ENCODE measurements at places on chromosomes 2 and 18.

DNA sequence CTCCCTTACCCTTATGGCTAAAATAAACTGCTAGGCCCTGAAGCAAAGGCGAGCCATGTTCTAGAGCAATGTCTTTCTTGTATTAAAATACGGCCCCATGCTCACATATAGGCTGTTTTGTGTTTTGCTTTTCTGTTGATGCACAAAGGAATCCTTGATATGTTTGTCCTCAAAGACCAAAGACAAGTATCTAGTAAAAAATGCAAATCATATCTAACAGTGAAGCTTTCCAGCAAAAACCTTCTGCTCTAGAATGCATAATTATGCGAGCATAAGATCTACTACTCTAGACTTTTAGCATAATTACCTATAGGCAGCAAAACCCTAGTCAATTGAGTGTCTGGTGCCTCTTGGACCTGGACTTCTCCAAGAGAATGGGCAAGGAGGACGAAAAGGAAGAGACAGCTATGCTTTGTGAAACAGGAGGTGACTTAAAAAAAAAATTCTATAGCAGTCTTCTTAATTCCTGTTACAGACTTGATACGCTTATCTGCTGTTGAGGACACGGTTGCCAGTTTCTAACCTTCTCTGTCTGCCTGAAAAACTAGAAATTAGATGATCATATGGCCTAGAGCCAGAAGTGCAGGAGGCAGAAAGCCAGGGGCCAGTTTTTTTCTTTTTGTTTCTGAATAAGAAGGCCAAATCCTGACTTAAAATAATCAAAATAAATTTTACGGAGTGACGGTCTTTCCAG is 1.5 kb upstream of the AMMECR1L start:
- no peak for DNase-seq

DNA sequence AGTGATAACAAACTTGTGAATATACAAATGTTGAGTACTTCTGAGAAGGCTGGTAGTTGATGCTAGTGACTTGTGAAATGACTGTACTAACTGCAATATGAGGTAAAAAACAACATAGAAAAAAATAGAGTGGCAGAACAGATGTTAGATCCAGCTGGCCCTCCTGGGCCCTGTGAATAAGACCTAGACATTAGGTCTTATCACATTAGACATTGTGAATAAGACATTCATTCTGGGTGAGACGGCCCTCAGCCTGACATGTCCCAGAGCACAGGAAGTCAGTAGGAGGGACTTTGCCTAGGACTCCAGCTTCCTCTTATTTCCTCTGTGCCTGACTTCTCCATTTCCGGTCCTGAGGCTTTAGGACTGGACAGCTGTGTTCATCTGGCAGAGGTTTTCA is 22.9 kb downstream of the DOK1 start:
- no peak for DNase-seq

- DNase-seq = no peak
Observed at GRCh38 chr2:237547841-237548416, 18.4 kb upstream of the PRLH start.

- DNase-seq = no peak
Observed at GRCh38 chr2:209389171-209389618, 34.7 kb upstream of the MAP2 start.

GRCh38 chr18:48367557-48367956 is 41.6 kb downstream of the ZBTB7C start:
- DNase-seq = peak; percentile 42

GRCh38 chr2:201500534-201500933 is 49.0 kb downstream of the STRADB start:
- DNase-seq = no peak

- no peak for DNase-seq
Observed at GRCh38 chr18:78292618-78293380, 686.8 kb upstream of the SALL3 start.

DNA sequence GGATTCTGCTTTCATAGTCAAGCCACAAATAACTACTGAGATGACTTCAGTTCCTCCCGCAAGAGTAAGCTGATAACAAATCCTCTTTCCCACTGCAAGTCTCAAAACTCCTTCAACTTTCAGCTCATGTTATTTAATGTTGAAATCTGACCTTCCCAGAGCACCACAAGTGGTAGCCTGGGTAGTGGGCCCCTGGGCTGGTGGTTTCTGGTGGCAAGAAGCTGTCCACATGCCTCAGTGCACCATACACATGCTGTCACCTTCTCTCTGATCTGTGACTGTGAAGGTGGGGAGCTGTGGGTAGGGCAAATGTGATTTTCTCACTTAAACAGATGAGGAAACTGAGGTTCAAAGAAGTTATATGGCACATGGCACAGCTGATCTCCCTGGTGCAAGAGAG is 246.1 kb upstream of the EPAS1 start:
- DNase-seq = no peak

DNA sequence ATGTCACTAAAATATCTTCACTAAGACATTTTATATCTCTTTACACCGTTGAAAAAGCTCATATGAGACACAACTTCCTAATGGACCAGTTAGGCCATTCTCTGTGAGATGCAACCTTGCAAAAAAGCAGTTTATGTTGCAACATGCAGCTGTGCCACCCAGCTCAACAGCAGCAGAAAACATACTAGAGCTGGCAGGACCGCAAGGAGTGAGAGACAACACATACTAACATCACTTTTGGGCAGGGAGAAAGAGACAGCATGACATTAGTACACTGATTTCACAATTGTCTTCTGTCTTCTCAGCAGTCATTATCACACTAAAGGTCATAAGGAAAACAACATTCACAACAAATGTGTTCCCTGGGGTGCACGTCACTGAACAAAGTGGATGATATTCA is 122.9 kb downstream of the EPB41L3 start:
- no peak for DNase-seq

- DNase-seq = no peak
Observed at GRCh38 chr18:46621111-46621766, 35.8 kb downstream of the LOXHD1 start.

DNA sequence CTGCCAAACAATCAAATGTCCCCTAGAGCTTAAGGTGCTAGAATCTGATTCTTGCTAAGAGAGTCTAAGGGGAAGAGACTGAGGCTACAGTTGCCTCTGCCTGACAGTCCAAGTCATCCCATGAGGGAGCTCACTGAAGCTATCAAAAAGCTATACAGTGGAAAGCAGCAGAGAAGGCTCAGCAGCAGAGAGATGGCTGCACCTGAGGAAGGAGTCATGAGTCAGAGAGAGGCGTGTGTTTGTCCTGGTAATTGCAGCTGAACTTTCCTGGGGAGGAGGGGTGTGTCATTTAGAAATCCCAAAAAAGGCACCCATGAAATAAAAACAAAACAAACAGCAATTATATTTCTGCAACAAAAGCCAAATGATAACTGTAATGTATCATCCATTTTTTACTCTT is 305.2 kb upstream of the UBE2E3 start:
- DNase-seq = no peak

- DNase-seq = no peak
Observed at GRCh38 chr18:60044290-60045006, 144.7 kb downstream of the PMAIP1 start.

DNA sequence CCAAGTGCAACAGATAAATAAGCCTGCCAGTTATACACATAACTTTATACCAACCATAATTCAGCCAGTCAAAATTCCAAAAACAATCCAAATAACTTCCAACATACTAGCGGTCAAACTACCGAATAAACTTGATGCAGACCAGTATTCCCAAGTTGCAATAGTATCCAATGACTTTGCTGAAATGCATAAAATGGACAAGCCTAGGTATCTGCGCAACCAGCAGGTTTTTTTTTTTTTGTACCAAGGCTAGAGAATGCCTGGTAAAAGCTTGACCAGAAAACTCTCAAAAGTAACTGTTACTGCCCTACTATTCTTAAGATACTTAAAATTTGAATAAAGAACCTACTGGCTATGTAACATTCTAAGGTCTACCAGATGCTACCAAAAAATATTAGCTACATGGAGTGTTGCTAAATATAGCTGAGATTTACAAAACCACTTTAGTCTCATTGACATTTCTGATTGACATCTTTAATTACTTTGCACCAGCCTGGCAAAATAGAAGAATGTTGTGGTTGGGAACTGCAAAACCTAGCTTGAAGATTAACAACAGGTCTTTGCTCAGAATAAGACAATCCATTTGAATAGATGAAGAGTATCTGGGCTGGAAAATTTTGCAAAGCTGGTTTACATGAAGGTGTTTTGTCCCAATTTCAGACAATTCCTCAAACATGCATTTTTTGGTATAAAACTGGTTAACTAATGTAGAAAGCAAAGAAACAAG is 7.3 kb downstream of the SRSF7 start:
- no peak for DNase-seq

DNA sequence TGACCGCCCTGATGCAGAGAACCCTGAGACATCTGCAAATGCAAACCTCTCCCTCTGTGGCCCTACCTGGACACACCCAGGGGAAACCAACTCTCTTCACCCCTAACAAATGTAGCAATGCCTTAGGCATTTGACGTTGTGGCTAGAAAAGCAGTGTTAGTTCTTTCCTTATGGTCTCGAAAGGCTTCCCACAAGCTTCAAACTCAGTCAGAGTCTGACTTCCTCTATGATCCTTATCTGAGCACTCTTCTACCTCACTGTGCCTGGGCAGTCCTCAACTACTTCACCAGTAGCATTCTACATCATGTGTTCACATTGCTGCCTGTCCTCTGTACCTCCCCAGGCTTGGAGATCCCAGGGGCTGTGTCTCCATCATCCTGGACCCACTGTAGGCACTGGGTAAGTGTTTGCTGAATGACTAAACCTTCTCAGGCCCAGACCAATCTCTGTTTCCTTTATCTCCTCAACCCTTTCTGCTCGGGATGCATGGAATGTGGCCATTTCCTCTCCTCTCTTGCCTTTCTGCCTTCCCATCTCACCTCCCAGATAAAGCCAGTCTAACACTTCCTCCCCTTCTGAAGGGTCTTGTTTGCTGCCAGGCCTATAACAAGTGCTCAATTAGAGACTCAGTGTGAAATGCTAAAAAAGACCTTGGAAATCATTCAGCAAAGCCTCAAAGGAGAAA is 91.7 kb upstream of the ACAA2 start:
- no peak for DNase-seq

- no peak for DNase-seq
Observed at GRCh38 chr2:157290525-157290924, 33.0 kb downstream of the GALNT5 start.

DNA sequence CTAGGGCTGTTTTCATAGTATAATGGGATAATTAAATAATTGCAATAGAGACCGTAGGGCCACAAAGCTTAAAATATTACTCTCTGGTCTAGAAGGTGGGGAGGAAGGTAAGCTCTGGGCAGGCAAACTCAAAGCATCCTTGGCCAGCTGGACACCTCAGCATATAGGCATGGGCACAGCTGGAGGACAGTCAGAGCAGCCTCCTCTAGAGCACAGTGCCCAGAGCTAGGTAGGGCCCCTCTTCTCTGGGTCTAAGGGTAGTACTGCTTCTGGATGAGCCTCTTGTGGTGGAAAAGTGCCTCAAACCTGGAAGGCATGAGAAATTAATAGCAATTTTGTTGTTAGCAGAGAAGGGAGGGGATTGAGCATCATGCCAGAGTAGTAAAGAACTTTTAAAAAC is 291.3 kb upstream of the FBXO11 start:
- no peak for DNase-seq

- peak; percentile 15 for DNase-seq
Observed at GRCh38 chr2:30915486-30915885, 108.2 kb upstream of the CAPN13 start.

DNA sequence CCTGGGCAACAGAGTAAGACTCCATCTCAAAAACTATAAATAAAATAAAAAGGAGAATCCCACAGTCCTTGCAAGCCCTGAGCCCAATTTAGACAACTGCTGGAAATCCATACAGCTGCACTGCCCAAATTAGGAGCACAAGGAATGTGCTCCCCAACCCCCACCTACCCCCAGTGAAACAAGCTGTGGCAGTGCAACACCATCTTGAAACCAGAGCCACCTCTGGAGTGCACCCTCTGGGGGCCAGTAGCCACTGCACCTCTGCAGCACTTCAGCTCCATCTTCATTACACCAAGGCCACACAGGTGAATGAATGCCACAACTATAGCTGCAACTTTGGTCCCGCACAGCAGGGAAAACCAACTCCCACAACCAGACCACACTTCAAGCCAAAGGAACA is 37.3 kb downstream of the USP34 start:
- DNase-seq = no peak

DNA sequence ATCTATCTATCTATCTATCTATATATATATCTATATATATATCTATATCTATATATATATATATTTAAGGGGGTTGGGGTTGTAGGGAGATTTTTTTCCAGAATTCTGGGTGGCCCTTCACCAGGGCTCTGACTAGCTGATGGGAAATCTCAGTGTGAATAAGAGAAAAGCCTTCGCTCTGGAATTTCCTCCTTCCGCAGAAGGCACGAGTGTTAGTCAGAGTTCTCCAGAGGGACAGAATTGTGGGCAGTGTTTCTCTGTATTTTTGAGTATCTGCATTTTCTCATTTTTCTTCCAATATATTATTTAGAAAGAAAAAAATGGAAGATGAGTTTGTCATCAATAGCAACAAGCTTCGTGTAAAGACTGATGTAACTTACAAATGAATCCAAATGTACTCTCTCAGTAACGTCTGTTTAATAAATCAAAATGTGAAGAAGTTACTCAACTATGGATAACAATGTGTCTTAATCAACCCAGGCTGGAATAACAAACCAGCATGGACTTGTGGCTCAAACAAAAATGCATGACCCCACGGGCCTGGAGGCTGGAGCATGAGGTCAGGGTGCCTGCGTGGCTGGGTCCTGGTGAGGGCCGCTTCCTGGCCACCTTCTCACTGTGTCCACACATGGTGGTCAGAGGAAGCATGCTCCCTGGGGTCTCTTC is 10.6 kb upstream of the SNTG2 start:
- DNase-seq = no peak

GRCh38 chr2:237025090-237025865 is 60.4 kb upstream of the COPS8 start:
- DNase-seq = no peak

DNA sequence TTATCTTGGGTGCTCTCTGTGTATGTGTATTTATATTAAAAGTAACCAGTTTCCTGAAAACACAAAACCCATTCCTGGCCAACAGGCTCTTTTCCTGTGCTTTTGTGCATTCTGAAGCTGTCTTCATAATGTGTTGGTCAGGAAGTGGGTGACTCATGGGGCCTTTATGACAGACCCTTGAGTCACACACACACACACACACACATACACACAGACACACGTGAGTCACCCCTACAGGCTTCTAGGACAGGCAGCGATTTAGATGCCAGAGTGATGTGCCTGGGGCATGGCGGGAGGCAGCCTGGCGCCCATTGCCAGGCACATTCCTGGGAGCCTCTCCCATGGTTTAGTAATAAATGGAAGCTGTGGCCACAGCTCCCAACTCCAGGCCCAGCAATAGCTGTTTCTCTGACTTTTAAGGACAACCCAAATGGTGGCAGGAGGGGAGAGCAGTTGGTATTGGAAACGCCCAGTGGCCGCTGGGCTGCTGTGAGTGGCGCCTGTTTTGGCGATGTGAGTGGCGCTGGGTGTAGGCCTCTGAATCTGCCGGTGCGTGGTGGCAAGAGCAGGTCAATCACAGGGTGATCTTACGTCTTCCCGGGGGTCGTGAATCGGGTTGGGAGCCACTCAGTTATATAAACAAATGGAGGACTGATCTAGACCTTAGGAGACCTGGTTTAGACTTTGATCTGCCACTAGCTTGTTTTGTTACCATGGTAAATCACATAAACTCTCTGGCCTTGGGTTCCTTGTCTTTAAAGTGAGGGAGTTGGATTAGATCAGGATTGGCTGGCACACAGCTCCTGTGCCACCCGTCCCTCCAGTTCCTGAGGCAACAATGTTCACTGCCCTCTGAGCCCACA is 150.7 kb upstream of the DLX2 start:
- no peak for DNase-seq

GRCh38 chr2:177740700-177741099 is 331.9 kb downstream of the PDE11A start:
- no peak for DNase-seq

- no peak for DNase-seq
Observed at GRCh38 chr18:5036523-5036922, 160.5 kb downstream of the AKAIN1 start.

All from NCI-H510A (cell line).